ENCODE measurements at places on chromosomes 11 and 22. TPM values are rescaled to one million over a fixed set of nuclear protein-coding genes. Genes with fewer than 3 reads are reported as not detected.

Gene MAP6
- 0.30 TPM for total RNA-seq

Gene FXYD2
- total RNA-seq: not detected

Gene PDXP
- total RNA-seq: 12.8 TPM

Gene SEPTIN3
- not detected for total RNA-seq

Gene LTBP3
- total RNA-seq: 58.2 TPM

Gene UCP3
- 0.07 TPM for total RNA-seq

Gene HBB
- not detected for total RNA-seq

Gene PARVG
- total RNA-seq: 0.44 TPM

Gene RIC3
- not detected for total RNA-seq

Gene MYEOV
- 10.7 TPM for total RNA-seq

Gene MS4A15
- total RNA-seq: not detected

Gene DNAJB7
- not detected for total RNA-seq

Gene USP2
- not detected for total RNA-seq

Gene LIPT2
- 1.2 TPM for total RNA-seq

Gene KAT5
- 56.6 TPM for total RNA-seq

Gene ENDOD1
- 33.4 TPM for total RNA-seq

Gene VSIG10L2
- not detected for total RNA-seq

Gene CHRM1
- total RNA-seq: not detected

Gene IFITM1
- 47.6 TPM for total RNA-seq

Gene DCDC1
- total RNA-seq: not detected

Gene TH
- not detected for total RNA-seq

Gene MFRP
- total RNA-seq: 0.07 TPM

Gene PRG3
- total RNA-seq: not detected

Gene DGAT2
- 2.5 TPM for total RNA-seq

Gene CFAP300
- total RNA-seq: not detected

Gene C11orf52
- 0.49 TPM for total RNA-seq

Gene OR52N1
- total RNA-seq: not detected

Gene GLB1L3
- total RNA-seq: not detected

Gene PHF21B
- not detected for total RNA-seq

Gene APOA5
- total RNA-seq: not detected

Gene KCTD21
- total RNA-seq: 8.1 TPM

Gene SMIM35
- total RNA-seq: not detected

All from mammary microvascular endothelial cell (primary cell).